ENCODE measurements at places on chromosomes 7 and 10. TPM values are rescaled to one million over a fixed set of nuclear protein-coding genes. Genes with fewer than 3 reads are reported as not detected.

TYW1 gene
- total RNA-seq, result 14.6 TPM

TEX47 gene
- not detected for total RNA-seq

OR13A1 gene
- not detected for total RNA-seq

SLC29A3 gene
- total RNA-seq, result 24.4 TPM

ZNF277 gene
- total RNA-seq, result 14.7 TPM

CDHR1 gene
- 0.07 TPM for total RNA-seq

SFMBT2 gene
- total RNA-seq, result 10.2 TPM

TAS2R4 gene
- total RNA-seq, result not detected

VAX1 gene
- total RNA-seq, result 1.5 TPM

BTBD16 gene
- 1.7 TPM for total RNA-seq

SPDYE11 gene
- total RNA-seq, result not detected

MYL10 gene
- total RNA-seq, result not detected

UCMA gene
- not detected for total RNA-seq

LAMTOR4 gene
- total RNA-seq, result 188 TPM

KIF11 gene
- total RNA-seq, result 36.7 TPM

LRGUK gene
- 0.60 TPM for total RNA-seq

DTX2 gene
- total RNA-seq, result 34.3 TPM

MMD2 gene
- total RNA-seq, result not detected

PLXNA4 gene
- total RNA-seq, result 1.1 TPM

ZNF33B gene
- 6.5 TPM for total RNA-seq

PLXDC2 gene
- total RNA-seq, result 0.06 TPM

OR2A25 gene
- total RNA-seq, result not detected

HMX2 gene
- not detected for total RNA-seq

ARMC10 gene
- 36.4 TPM for total RNA-seq

CLIP2 gene
- total RNA-seq, result 11.7 TPM

ANXA7 gene
- 109 TPM for total RNA-seq

ADAM8 gene
- total RNA-seq, result 2.4 TPM

MEIG1 gene
- 0.55 TPM for total RNA-seq

HOXA3 gene
- total RNA-seq, result 6.4 TPM

FEZF1 gene
- total RNA-seq, result not detected

MRLN gene
- total RNA-seq, result not detected

ARHGAP12 gene
- total RNA-seq, result 25.8 TPM

KCNMA1 gene
- total RNA-seq, result 69.4 TPM

CNTNAP2 gene
- total RNA-seq, result not detected

TAF5 gene
- 2.4 TPM for total RNA-seq

SNX10 gene
- 4.5 TPM for total RNA-seq

PROSER2 gene
- total RNA-seq, result 41.8 TPM

SORCS1 gene
- not detected for total RNA-seq

CAMK2B gene
- total RNA-seq, result 0.14 TPM
